ENCODE measurements at places on chromosomes 7 and 10.

DNA sequence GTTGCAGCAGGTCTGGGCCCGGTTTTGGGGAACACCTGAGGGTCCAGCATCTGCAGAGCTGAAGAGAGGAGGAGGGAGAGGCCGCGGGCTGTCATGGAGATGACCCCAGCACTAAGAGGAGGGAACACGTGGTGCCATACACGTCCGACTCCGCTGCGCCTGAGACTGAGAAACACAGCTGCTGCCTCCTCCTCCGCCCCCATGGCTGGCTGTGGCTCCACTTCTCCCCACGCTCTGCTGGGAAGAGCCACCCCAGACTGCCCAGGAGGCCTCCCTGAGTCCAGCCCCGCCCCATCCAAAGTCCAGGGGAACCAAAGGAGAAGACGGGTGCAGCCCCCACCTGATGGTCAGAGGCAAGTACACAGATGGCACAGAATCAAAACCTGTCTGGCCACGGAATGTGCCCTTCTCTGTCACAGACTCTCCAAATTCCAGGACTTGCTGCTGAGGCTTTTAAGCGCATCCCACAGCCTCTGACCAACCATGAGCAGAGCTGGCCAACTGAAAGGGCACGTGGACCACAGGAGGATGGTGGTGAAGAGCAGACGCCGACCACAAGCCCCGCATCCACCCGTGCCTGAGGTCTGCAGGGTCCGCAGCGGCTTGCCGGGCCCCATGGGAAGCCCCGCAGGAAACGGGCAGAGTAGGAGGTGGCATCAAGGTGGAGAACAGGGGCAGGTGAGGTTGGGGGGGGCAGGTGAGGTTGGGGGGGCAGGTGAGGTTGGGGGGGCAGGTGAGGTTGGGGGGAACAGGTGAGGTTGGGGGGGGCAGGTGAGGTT, 24.0 kb downstream of the STK32C start:
- DNase-seq, result no peak

- DNase-seq, result no peak
These were observed 138.0 kb upstream of the KLF6 start for GRCh38 chr10:3923033-3923432.

- DNase-seq, result no peak
These were observed 106.7 kb downstream of the CUX1 start for GRCh38 chr7:101924171-101924570.

GRCh38 chr10:70775679-70776454, 9.3 kb downstream of the TBATA start:
- no peak for DNase-seq

GRCh38 chr7:32611201-32612099, 116.2 kb downstream of the AVL9 start:
- no peak for DNase-seq

DNA sequence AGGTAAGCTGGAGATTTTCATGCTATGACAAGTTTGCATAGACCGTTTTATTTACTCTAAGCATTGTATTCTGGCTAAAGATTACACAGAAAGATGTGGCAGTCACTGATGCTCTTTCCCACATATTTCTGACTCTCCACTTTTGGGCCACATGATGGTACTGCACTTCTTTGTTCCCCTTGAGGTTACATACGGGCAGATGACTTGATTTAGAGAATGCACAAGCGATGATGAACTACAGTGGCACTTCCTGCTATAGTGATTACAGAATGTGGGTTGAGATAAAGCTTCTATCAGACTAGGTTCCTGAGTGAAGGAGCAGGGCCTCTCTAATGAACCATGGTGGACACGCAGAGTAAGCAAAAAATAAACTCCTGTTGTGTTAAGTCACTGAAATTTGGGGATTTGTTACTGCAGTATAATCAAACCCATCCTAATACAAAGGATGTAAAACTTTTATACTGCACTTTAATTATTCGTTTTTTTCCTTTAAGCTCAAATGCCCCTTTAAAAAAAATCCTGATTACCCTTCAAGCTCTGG, 177.9 kb downstream of the TAX1BP1 start:
- DNase-seq, result no peak

DNA sequence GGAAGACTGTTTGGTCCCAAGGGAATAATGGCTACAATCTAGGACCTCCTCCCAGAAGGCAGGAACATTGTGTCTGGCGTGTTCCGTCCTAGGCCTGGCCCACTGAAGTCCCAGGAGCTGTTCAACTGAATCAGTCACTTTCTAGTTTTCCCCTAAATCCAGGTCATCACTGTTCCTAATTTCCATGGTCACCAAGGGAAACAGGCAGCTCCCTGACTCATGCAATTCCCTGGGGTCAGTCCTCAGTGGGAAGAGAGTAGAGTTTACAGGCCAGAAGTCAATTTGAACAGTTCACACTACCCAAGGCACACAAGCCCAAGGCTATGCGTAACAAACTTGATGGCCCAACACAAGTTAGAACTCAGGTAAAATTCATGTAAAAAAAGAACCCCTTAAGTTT, 44.0 kb downstream of the CREB3L2 start:
- DNase-seq, result no peak

DNA sequence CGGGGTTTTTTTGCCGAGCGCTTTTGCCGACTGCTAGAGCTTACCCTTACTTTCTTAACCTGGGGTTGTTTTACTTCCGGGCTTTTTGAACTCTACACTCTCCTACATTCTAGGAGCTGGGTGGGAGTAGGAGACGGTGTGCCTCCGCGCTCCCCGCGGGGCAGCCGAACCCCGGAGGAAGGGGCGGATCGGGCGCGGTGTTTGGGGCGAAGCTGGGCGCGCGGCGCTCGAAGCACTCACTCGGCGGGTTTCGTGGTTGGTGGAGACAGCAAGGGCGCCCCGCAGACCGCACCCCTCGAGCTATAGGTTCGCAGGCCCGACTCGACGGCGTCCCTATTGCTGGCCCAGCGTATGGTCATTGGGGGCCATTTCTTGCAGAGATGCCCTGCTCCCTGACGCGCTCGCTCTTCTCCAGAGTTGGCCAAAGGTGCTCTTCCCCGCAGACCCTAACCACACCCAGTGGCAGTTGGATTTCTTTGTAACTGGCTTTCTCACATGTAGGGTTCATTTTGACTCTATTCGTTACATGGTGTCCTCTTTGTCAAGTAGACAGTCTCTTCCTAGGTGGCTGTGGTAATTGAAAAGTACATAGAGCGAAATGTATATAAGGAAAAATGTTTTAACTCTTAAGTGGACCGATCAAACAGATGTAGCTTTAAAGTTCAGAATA, 364 bp downstream of the ZNF518A start:
- DNase-seq, result peak; percentile 71

GRCh38 chr7:157077021-157077420, 61.7 kb upstream of the UBE3C start:
- DNase-seq, result no peak

DNA sequence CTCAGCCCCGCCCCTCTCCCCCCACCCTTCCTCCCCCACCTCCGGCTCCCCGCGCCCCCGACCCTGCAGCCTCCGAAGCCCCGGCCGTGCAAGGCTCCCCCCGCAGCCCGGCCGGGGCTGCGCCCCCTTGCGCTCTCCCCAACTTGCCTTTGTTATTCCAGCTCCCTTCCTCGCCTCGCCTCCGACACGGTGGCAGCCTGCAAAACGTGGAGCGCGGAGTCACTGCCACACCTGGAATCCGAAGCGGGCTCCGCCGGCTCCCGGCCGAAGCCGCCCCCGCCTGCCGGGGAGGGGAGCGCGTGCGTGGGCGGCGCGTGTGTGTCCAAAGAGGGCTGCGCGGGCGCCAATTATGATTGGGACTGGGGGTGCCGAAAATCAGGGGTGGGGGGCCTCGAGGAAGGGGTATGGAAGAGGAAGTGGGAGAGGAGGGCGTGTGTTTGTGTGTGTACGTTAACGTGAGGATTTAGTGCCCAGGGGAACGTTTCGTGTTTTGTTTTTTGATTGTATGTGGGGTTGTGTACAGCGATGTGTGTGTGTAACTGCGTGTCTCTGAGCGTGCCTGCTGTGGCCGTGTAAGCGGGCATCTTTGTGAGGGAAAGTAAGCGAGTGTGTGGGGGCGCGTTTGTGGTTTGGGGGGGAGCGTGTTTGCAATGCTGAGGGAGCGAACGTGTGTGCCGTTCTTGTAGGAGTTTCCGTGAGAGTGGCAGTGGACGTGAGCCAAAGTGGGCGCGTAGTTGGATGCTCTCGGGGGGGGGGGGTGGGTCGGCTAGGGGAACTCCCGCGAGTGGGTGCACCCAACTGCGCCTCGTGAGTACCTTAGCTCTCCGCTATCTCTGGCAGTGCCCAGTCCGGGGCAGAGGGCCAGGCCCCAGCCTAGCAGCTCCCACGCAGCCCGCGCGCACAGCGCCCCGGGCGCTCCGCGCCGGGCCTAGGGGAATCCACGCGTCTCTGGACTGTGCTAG, 1.2 kb upstream of the ZMIZ1 start:
- DNase-seq, result peak; percentile 87

DNA sequence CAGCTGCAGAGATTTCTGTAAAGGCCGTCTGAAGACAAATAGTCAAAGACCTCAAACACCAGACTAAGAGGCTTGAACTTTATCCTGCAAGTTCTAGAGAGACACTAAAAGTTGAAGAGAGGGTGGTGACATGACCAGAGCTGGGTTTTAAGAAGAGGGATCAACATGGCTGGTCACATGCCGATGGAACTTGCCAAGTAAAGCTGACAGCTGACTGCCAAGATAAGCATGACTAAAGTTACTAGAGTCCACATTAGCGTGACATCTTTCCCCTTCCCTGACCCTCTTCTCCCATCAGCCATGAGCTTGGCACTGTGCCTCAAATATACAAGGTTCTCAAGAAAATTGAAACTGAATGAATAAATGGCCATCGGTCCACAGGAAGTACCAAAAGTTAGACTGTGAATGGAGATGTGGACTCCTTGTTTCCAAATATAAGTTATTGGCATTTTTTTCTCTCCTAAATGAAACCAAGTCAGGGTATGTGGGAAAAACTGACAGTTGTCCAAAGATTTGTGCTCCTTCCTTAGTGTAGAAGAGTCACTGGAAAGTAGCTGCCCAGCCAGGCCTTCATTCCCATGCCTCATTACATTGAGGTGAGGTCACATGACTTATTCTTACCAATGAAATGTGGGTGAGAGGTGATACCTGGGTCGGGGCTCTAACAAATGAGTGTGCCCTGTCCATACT, 24.5 kb downstream of the XPNPEP1 start:
- DNase-seq, result no peak

GRCh38 chr7:35721288-35721687, 26.4 kb upstream of the HERPUD2 start:
- DNase-seq, result no peak

- DNase-seq, result no peak
These were observed 204.9 kb downstream of the DOCK4 start for GRCh38 chr7:112001091-112001826.

DNA sequence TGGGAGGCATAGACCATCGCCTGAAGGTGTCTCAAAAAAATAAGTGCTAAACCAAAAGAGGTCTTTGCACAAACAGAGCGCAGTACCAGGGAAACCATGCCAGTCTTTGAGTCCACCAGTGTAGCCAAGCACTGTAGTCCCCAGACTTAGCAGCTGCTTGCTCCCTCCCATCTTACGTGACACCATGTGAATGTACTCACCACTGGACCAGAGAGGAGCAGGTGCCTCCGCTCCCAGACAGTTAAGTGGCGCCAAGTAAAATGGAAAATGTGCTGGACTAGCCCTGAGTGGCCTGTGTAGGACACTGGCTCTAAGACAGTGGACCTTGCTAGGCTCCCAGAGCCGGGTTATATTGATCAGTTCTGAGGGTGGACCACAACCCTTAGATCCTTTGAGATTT, 47.7 kb upstream of the PLEKHA1 start:
- DNase-seq, result no peak

DNA sequence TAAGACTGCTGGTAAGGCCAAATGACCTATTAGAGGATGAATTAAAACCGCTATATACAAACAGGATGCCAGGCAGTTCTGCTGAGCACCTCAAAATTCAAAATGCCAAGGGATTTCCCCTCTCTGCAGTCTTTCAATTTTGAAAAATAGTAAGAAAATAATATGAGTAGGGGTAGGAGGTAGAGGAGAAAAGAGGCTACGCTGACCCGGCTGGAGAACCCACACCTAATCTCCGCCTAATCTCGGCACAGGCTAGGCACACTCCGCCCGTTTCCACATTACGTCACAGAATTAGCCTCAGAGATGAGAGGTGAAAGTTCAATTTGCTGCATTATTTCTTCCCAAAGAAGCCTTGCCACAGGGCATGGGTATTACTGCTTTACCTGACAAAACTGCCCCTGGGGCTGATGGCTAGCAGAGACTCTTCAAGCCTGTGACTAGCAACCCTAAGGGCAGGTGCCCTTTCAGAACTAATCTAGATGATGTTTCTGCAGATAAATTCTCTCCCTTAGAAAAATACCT, 21.3 kb upstream of the SPOCK2 start:
- no peak for DNase-seq

DNA sequence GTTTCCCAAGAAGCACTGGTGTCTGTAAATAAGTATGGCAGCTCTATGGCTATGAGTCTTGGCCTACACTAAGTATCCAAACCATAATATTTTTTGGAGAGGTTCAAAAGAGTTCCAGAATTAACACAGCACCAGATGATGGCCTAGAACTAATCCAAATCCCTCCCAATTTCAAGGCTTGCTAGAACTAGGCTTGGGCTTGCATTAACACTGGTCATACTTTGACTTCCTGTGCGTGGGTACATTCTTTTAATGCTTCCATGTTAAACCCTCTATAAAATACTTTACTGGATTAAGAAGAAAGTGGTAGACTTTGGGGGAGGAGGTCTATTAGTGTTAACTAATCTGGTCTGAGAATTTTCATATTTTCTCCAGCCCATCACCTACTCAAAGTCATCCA, 3.1 kb downstream of the AASS start:
- no peak for DNase-seq

DNA sequence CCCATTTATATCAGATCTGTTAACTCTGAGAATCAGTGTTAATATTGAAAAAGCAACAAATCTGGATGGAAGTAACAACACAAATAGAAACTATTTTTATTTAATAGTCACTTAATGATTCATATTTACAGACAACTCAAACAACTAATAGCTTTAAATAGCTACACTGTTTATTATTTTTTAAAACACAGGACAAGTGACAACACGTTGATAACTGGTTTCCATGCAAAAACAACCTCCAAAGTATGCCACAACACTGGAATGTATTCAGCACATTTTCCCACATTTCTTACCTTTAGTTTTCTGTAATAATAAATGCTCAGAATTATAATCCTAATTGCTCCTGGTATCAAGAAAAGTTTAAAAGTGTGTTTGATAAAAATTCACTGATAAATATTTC, 4.0 kb downstream of the SNX13 start:
- DNase-seq, result no peak

DNA sequence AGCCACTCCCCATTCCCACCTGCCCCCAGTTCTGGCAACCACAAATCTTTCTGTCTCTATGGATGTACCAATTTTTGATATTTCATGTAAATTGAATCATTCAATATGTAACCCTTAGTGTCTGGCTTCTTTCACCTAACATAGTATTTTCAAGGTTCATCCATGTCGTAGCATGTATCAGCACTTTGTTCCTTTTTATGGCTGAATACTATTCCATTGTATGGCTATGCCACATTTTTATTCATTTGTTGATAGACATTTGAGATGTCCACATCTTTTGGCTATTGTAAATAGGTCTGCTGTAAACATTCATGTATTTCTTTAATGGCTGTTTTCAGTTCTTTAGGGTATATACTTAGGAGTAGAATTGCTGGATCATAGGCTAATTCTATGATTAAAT, 270.5 kb downstream of the FGFR2 start:
- DNase-seq, result no peak

- DNase-seq, result no peak
These were observed 26.9 kb downstream of the NYAP1 start for GRCh38 chr7:100510437-100511239.

Measured in NCI-H1436 (cell line).